Articular chondrocyte of knee joint (primary cell): ENCODE measurements at places on chromosomes 11 and 22. TPM values are rescaled to one million over a fixed set of nuclear protein-coding genes. Genes with fewer than 3 reads are reported as not detected.

PIH1D2 gene
- total RNA-seq = 5.5 and 7.2 TPM in 2 replicates

APOL1 gene
- 29.0 and 33.4 TPM in 2 replicates for total RNA-seq

KCNC1 gene
- not detected in 2 replicates for total RNA-seq

MOV10L1 gene
- total RNA-seq = under 0.01 and 0.43 TPM in 2 replicates

KRTAP5-2 gene
- not detected in 2 replicates for total RNA-seq

KLHL35 gene
- total RNA-seq = 1.8 and 2.7 TPM in 2 replicates

DDI1 gene
- not detected in 2 replicates for total RNA-seq

CASP5 gene
- total RNA-seq = 0.22 TPM in 1 of 2 replicates, not detected in the other

LRRN4CL gene
- 20.1 and 20.6 TPM in 2 replicates for total RNA-seq

BEST1 gene
- 3.8 and 5.2 TPM in 2 replicates for total RNA-seq

EHF gene
- total RNA-seq = under 0.01 TPM in 1 of 2 replicates, not detected in the other

CSTPP1 gene
- 28.7 and 33.7 TPM in 2 replicates for total RNA-seq

PLAAT4 gene
- 27.4 and 36.1 TPM in 2 replicates for total RNA-seq

UPK3A gene
- total RNA-seq = not detected in 2 replicates

SLC43A3 gene
- 58.8 and 125 TPM in 2 replicates for total RNA-seq

DEPDC5 gene
- total RNA-seq = 16.7 and 17.2 TPM in 2 replicates

TPH1 gene
- 0.52 and 1.6 TPM in 2 replicates for total RNA-seq

NRGN gene
- total RNA-seq = 0.39 and 0.65 TPM in 2 replicates

NXPE4 gene
- total RNA-seq = not detected in 2 replicates

OR2AT4 gene
- not detected in 2 replicates for total RNA-seq

GALNT18 gene
- 16.9 and 20.5 TPM in 2 replicates for total RNA-seq

PLEKHA7 gene
- total RNA-seq = 0.52 and 0.65 TPM in 2 replicates

PTDSS2 gene
- total RNA-seq = 23.2 and 24.0 TPM in 2 replicates

RPS6KA4 gene
- 26.3 and 38.2 TPM in 2 replicates for total RNA-seq

TMEM225 gene
- not detected in 2 replicates for total RNA-seq

JAM3 gene
- 63.5 and 72.7 TPM in 2 replicates for total RNA-seq

CARD18 gene
- not detected in 2 replicates for total RNA-seq

TP53I11 gene
- total RNA-seq = 14.4 and 22.0 TPM in 2 replicates

CALCA gene
- 0.22 TPM in 1 of 2 replicates, not detected in the other for total RNA-seq

SLC37A4 gene
- total RNA-seq = 8.6 and 12.5 TPM in 2 replicates

MUC15 gene
- not detected in 2 replicates for total RNA-seq

PGR gene
- total RNA-seq = 0.26 and 0.86 TPM in 2 replicates

TBX1 gene
- under 0.01 TPM in 1 of 2 replicates, not detected in the other for total RNA-seq

KCTD14 gene
- 1.7 and 3.7 TPM in 2 replicates for total RNA-seq

MUC6 gene
- total RNA-seq = not detected in 2 replicates

DDIAS gene
- 2.6 and 3.1 TPM in 2 replicates for total RNA-seq

OR5B21 gene
- total RNA-seq = 0.22 TPM in 1 of 2 replicates, not detected in the other

TREH gene
- total RNA-seq = not detected in 2 replicates

SYT9 gene
- total RNA-seq = not detected in 2 replicates

RGL4 gene
- total RNA-seq = not detected in 2 replicates

ATP6V1E1 gene
- 137 and 147 TPM in 2 replicates for total RNA-seq

OR2D2 gene
- 0.78 and 1.2 TPM in 2 replicates for total RNA-seq

NPAS4 gene
- total RNA-seq = under 0.01 TPM in 1 of 2 replicates, not detected in the other

APOA5 gene
- total RNA-seq = not detected in 2 replicates

GPHA2 gene
- not detected in 2 replicates for total RNA-seq

ZMAT5 gene
- total RNA-seq = 15.9 and 17.8 TPM in 2 replicates

SLC7A4 gene
- not detected in 2 replicates for total RNA-seq

CBLIF gene
- not detected in 2 replicates for total RNA-seq

TNRC6B gene
- 41.3 and 45.1 TPM in 2 replicates for total RNA-seq

GAB4 gene
- total RNA-seq = not detected in 2 replicates

OVOL1 gene
- not detected in 2 replicates for total RNA-seq

FXYD2 gene
- 0.11 and 0.13 TPM in 2 replicates for total RNA-seq

TBX10 gene
- not detected in 2 replicates for total RNA-seq

PDE2A gene
- total RNA-seq = 0.13 and 0.22 TPM in 2 replicates

DCHS1 gene
- total RNA-seq = 13.7 and 17.4 TPM in 2 replicates

KCTD17 gene
- 18.8 and 19.3 TPM in 2 replicates for total RNA-seq

DGCR6 gene
- total RNA-seq = 1.2 and 1.6 TPM in 2 replicates

POU2AF1 gene
- total RNA-seq = not detected in 2 replicates

HIKESHI gene
- total RNA-seq = 69.4 and 78.9 TPM in 2 replicates
